GM13977 (cell line): ENCODE measurements at places on chromosomes 16 and 17.

DNA sequence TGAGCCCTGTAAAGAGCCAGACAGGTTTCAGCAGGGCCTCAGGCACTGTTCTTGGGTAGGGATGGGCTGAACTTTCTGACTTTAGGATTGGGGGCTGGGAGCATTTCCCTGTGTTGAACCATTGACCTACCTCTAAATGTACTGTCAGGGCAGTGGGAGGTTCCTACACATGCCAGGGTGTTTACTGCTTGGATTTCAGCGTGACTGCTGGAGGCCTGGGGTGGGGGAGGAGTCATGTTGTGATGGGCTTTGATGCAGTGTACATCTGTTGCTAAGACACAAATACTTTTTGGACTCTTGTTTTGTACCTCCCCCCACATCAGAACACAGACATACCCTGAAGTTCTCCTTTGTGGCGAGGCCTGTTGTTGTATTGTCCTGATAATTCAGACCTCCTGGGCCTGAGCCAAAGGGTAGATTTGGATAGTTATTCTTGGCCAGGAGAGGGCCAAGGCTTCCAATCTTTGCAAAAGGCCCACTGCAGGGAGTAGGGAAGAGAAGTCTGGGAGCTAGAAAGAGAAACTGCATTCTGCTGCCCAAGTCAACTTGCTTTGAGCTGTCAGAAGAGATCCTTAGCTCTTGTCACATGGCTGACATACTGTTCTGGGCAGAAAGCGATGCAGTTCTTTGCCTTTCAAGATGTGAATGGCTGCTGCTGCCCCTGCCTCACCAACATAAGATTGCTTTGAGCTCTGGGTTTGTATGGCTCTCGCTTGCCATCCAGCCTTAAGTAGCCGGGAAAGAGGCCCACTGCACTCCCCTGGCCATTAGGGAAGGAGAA lies 3.7 kb downstream of the NFE2L1 start:
- no peak for DNase-seq

- peak; percentile 61 for DNase-seq
Measured at GRCh38 chr17:489758-490329, 137.2 kb upstream of the RPH3AL start.

DNA sequence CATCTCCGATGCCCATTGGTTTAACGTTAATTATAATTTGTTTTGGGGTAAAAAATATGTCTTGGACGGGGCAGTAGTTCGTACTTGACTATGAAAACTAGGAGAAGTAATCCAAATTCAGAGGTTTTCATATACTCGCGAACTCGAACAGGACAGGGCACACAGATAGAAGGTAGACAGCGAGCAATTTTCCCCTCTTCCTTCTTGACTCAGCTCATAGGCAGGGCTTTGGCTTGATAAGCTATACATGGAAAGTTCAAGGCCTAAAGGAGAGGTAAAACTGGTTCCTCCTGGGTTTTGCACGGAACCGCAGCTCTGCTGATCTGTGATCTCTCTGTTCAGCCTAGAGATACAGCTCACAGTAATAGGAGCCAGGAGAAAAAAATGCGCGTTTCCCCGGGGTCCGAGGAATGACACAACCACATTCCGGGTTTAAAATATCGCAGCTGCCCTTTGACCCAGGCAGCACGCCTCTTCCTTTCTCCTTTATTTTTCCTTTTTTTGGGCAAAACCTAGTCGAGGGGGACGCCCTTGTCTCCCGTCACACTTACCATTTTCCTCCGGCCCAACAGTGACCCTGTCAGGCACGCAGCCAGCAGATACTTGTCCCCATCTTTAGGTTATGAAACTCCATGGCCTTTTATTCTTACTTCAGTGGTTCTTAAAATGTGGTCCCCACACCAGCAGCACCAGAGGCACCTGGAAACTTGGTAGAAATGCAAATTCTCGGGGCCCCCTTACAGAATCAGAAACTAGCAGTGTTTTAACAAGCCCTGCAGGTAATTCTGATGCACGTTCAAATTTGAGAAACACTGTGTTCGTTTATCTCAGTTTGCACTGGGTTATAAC lies 1.7 kb upstream of the LASP1 start:
- peak; percentile 54 for DNase-seq

GRCh38 chr17:82372249-82373071 lies 895 bp downstream of the UTS2R start:
- no peak for DNase-seq

- no peak for DNase-seq
Measured at GRCh38 chr16:867421-868385, 67.2 kb upstream of the GNG13 start.

- DNase-seq, result no peak
Measured at GRCh38 chr17:77736721-77737120, 221.8 kb upstream of the TNRC6C start.

DNA sequence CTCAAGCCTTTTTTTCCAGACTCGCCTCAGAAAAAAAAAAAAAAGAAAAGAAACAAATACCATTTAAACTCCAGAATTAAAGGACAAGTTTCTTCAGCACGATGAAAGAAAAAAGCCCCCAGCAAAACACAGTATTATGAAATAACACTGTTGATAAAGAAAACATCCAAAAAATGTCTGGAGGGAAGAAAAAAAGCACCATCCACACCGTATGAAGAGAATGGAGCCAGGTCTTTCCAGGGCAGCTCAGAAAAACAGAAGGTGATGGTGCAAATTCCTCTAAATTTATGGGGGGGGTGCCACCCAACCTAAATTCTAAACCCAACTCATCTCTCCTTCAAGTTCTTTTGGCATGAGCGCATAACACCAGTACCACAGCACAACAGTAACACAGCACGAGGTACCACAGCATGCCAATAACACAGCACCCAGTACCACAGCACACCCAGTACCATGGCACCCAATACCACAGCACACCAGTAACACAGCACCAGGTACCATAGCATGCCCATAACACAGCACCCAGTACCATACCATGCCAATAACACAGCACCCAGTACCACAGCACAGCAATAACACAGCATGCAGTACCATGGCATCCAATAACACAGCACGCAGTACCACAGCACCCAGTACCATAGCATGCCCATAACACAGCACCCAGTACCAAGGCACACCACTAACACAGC lies 19.0 kb downstream of the AXIN1 start:
- DNase-seq, result no peak

DNA sequence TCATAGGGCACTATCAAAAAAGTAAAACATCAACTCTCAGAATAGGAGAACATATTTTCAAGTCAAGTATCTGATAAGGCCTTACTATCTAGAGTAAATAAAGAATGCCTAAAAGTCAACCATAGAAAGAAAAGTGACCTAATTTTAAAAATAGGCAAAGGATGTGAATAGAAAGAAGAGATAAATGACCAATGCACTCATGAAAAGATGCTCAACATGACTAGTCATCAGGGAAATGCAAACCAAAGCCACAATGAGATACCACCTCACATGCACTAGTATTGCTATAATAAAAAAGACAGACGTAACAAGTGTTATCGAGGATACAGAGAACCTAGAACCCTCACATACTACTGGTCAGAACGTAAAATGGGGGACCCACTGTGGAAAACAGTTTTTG lies 90.8 kb downstream of the DYNLRB2 start:
- DNase-seq, result no peak

GRCh38 chr17:79422236-79422635 lies 188.6 kb downstream of the RBFOX3 start:
- no peak for DNase-seq

DNA sequence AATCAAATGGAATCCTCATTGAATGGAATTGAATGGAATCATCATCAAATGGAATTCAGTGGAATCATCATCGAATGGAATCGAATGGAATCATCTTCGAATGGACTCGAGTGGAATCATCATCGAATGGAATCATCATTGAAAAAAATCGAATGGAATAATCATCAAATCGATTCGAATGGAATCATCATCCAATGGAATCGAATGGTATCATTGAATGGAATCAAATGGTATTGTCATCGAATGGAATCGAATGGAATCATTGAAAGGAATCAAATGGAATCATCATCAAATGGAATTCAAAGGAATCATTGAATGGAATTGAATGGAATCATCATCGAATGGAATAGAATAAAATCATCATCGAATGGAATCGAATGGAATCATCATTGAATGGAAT lies 619.3 kb downstream of the TP53TG3F start:
- no peak for DNase-seq

DNA sequence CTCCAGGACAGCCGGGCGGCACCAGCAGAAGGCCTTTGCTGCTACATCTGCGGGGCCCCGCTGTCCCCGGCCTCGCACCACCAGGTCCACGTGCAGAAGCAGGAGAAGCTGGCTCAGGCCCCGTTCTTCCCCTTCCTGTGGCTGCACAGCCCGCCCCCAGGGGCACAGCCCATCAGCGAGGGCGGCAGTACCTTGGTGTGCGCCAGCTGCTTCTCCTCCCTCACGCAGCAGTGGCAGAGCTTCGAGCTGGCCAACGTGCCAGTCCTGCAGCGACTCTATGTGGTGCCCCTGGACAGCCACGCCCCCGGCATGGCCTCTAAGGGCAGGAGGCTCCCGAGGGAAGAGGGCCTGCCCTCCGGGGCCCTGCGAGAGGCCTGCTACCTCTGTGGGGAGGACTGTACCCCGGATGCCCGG lies 58.3 kb upstream of the CIBAR2 start:
- no peak for DNase-seq

DNA sequence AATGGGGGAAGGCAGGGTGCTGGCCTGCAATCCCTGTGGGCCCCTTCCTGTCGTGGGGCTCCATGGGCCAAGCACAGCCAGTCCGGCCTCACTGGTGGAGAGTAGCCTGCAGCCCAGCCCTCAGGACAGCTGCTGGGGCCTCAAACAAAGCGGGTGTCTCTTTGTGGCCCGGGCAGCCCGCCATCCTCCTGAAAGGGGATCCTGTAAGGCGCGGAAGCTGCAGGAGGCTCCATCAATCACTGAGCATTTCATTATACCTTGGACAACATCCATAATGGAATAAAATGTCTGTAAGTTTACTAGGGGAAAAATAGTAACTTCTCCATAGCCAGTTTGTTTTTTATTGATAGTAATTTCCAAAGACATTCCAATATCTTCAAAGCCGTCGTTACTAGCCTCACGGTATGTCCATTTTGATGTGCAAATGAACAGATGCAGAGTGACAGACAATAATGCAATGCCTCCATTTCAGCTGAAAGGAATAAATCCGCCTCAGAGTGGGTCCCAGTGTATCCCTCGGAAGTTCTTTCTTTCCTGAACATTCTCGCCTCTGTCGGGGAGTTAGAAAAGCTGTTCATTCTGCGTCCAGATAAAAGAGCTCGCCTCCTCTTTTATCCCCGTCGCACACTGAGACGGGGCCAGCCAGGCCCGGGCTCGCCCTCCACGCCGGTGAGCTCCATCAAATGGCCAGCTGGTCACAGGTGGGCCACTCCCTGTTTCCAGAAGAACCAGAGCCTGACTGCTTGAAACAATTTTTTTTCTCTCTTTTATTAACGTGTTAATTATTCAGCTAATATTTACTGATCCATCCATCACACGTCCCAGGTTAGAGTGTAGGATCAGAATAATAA lies 14.4 kb downstream of the WSCD1 start:
- DNase-seq, result no peak

DNA sequence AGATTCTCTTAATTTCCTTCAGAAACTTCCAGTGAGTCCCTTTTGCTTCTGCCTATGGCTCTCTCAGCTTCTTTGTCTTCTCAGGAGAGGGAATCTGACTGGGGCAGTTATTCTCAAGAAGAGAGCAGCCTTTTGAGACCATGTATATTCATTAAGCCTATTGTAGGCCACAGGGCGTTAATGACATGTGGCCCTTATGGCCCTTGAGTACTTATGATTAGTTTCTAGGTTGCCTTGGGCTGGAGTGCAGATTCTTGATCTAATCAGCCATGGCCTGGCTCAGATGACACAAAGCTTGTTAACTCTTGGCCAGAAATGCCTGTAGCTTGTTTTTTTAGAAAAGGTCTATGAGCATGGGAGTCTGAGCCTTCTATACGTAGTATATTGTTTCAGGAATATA lies 17.4 kb downstream of the MFSD11 start:
- DNase-seq, result no peak
